ENCODE measurements at places on chromosomes 11 and 22.

DNA sequence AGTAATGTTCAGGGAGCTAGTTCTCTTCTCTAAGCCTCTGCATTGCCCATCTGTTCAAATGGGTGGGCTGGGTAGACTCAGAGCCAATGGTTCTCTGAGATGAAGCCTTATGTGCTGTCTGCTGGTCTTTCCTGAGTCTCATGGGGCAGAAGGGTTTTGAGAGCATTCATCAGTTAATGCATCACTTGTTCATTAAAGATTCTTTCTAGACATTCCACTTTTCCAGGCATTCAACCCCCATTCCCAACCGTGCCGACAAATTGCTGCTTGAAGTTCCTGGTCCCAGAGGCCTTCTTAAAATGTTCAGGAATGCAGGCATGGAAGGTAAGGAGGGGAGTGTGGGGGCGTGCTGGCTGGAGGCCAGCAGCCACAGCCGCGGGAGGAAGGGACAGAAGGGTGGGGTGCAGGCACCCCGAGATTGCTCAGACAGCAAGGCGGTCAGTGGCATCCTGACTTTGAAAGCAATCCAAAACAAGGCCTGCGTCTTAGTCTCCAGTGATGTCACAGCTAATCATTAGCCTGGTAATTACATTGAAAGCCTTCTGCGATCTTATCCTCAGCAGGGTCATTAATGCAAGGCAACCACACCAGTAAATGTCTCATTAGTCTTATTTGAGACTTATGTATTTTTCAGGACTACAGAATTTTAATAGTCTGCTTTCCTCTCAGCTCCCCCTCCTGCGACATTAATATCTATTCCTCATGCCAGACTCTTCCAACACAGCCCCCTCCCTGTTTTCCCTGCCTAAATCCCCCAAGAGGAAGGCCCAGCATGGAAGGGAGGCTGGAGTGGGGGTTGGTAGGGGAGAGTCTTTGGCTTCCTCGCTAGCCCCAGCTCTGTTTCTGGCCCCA lies 328.8 kb downstream of the MIAT start:
- no peak overlapping the region for H3K27ac ChIP-seq
- H3K4me1 ChIP-seq, result no peaks in the 10 kb centered on the region
- DNase-seq, result no peak
- H3K27me3 ChIP-seq, result no peaks in the 10 kb centered on the region
- H3K36me3 ChIP-seq, result no peaks in the 10 kb centered on the region
- H3K4me3 ChIP-seq, result no peak overlapping the region

DNA sequence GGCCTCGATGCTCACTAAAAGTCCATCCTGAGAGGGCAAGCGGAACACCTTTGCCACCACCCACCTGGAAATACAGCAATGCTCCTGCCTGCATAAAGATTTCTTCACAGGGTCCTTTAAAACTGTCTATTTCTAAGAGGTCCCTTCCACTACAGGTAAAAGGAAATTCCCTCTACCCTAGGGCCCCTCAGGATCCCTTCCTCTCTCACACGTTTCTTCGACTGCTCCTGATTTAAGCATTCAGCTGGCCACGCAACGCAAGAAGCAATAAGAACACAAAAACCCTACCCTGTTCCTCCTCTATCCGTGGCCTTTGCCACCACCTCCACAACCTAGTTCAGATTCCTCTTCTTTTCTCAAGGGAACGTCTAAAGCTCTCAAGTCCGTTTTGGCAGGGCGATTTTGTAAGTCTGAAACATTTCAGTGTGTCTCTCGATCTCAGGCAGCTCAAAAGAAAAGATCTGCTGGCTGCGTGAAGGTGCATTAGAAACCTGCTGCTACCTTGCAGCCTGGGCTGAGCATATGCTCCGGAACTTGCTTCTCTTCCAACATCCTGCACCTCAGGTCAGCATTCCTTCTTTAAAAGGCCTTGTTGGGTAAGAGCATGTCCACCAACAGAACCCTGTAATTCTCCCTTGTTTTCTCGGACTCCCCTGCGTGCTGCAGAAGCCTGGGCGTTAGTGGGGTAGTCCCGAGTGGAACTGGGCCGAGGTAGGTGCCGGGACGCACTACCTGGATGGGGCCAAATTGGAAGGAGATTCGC lies 1.6 kb downstream of the LGR4 start:
- peak overlapping the region; percentile 68 for H3K4me3 ChIP-seq
- DNase-seq, result no peak
- no peak overlapping the region for H3K27ac ChIP-seq
- H3K27me3 ChIP-seq, result peaks cover 45% of the 10 kb centered on the region
- H3K36me3 ChIP-seq, result peaks cover 3% of the 10 kb centered on the region

GRCh38 chr11:12273618-12273995 lies 103.8 kb upstream of the PARVA start:
- no peaks in the 10 kb centered on the region for H3K27me3 ChIP-seq
- H3K4me1 ChIP-seq, result no peaks in the 10 kb centered on the region
- no peak for DNase-seq

DNA sequence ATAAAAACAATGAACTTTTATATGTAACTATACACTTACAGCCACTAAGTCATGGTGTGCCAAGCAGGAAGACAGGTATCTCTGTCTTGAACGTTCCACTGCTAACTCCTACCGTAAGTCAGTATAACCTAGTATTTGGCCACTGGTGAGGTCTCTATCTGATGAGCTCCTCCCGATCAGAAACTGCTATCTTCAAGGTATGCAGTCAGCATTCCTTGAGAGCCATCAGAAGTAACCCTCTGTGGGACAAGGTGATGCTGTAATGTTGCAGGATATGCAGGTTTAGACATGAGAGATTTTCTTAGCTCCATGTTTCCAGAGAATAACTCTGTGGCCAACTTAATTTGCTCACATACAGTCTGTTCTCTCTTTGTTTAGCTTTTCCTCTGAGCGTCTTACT lies 397.9 kb upstream of the CCDC90B start:
- no peak for DNase-seq
- no peaks in the 10 kb centered on the region for H3K27me3 ChIP-seq
- no peaks in the 10 kb centered on the region for H3K4me1 ChIP-seq
- H3K4me3 ChIP-seq, result no peak overlapping the region
- no peaks in the 10 kb centered on the region for H3K36me3 ChIP-seq
- no peak overlapping the region for H3K27ac ChIP-seq

- H3K36me3 ChIP-seq, result peaks cover 19% of the 10 kb centered on the region
- peaks cover 43% of the 10 kb centered on the region for H3K4me1 ChIP-seq
- H3K4me3 ChIP-seq, result peak overlapping the region; percentile 96
- peak; percentile 44 for DNase-seq
These were observed 700 bp downstream of the TTC17 start for GRCh38 chr11:43359422-43359818.

DNA sequence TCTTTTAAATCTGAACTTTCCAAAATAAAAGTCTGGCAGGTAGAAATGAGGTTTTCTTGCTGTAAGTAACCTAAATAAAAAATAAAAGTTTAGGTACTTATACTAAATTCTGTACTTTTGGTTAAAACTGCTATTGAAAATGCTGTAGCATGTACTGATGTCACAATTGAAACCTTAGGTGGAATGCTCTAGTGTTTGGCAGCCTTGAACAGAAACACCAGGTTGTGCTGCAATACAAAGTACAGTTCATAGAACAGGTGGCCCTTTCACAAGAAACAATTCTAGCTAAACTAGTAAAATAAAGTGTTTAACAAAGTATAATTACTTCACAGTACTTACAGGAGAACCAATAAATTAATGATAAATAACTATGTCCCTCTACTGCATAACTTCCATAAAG lies 25.1 kb downstream of the NPAT start:
- H3K4me1 ChIP-seq, result peaks cover 32% of the 10 kb centered on the region
- no peaks in the 10 kb centered on the region for H3K27me3 ChIP-seq
- H3K36me3 ChIP-seq, result peaks cover 60% of the 10 kb centered on the region
- no peak overlapping the region for H3K4me3 ChIP-seq
- H3K27ac ChIP-seq, result peak overlapping the region; percentile 9

DNA sequence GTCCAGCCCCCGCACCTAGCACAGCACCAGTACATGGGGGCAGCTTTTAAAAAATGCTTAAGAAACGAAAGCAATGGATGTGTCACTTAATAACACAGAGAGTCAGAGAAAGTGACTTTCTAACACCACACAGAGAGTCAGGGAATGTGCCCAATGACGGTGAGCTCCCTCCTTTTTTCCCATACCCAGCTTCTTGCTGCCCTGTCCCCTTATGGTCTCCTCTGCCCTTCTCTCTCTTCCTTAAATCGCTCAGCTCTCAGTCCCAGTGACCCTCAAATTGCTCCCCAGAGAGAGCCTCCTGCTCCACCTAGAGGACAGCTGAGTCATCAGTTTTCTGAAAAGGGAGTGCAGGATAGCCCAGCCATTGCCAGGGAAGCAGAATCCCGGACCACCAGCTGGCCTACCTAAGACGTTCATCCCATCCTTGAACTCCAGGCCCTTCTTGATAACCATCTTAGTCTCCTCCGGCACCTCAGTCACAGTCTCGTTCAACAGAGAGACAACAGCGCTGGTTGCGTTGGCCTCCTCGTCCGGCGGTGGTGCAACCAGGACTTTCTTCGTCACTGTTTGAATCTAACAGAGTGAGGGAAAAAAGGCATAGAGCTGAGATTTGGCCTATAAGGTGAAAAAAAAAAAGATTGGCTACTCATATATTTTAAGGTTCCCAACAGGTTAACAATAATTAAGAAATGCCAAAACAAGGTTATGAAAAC lies 113.5 kb downstream of the SLC1A2 start:
- H3K27ac ChIP-seq, result peak overlapping the region; percentile 47
- H3K4me1 ChIP-seq, result peaks cover 14% of the 10 kb centered on the region
- peaks cover 3% of the 10 kb centered on the region for H3K27me3 ChIP-seq

DNA sequence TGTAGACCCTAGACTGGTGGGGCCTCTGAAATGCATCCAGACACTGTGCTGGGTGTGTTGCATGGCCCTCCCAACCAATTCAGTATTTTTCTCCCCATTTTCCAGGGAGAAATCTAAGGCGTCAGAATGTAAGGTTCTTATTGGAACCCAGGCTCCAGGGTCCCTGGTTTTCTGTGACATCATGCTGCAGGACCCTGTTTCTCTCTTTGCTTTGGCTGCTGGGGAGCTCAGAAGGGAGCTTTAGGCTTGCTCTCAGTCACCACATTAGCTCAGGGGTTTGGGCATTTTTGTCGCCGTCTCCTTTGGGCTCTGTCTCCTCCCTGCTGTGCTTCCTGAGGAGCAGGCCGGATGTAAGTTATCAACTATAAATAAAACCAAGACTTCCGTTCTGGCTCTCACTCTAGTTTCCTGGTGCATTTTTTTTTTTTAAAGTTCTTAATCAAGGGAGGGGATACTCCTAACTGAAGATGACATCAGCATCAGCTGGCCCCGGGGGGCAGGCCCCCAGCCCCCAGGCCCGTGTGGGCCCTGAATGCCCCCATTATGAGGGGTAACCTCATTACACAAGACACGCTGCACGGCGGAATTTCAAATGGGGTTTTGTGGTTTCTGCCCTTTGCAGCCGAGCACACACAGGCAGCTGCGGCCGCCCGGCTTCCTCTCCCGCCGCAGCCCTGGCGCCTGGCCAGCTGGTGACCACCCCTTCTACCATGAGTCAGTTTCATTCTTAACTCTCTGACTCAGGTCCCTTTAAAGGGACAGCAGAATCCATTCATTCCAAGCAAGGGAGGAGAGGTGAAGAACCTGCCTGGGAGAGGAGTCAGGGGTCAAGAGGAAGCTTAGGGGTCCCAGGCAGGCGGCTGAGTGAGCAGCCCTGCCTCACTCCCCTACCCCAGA lies 3.2 kb downstream of the MYEOV start:
- H3K27ac ChIP-seq, result peak overlapping the region; percentile 88
- H3K27me3 ChIP-seq, result no peaks in the 10 kb centered on the region
- peak overlapping the region; percentile 45 for H3K4me3 ChIP-seq
- DNase-seq, result peak; percentile 81
- H3K36me3 ChIP-seq, result peaks cover 3% of the 10 kb centered on the region

GRCh38 chr11:78630561-78631303 lies 56.1 kb upstream of the NARS2 start:
- peaks cover 2% of the 10 kb centered on the region for H3K4me1 ChIP-seq
- peaks cover under 1% of the 10 kb centered on the region for H3K36me3 ChIP-seq
- H3K27me3 ChIP-seq, result peaks cover 6% of the 10 kb centered on the region
- no peak overlapping the region for H3K4me3 ChIP-seq
- H3K27ac ChIP-seq, result no peak overlapping the region

DNA sequence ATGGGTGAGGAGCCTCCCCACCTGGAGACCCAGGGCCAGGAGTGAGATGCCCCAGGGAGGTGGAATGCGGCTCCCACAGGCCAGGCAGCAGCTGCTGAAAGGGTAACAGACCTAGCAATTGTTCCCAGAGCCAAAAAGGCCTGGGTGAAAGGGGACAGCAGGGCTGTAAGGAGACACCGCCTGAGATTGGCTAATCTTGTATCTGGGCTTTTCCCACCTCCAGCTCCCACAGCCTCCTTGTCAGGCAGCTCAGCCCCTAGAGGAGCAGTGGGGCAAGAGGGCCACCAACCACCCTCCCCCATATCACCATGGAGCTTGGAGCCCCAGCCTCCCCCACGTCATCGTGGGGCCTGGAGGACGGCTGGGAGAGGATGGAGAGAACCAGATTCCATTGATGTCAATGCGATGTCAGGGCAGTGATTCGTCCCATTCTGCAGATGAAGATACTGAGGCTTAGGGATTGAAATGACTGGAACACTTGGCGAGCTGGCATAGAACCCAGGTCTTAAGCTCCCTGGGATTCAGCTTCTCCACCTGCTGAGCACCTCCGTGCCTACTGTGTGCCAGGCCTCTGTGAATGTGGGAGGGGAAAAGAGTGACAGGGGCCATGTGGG lies 2.9 kb upstream of the MGAT3 start:
- H3K27ac ChIP-seq, result no peak overlapping the region
- no peak for DNase-seq
- peaks cover 31% of the 10 kb centered on the region for H3K27me3 ChIP-seq
- peaks cover 39% of the 10 kb centered on the region for H3K36me3 ChIP-seq

GRCh38 chr11:111447112-111447471 lies 65.1 kb downstream of the BTG4 start:
- peak overlapping the region; percentile 60 for H3K27ac ChIP-seq
- H3K4me1 ChIP-seq, result peaks cover 23% of the 10 kb centered on the region
- DNase-seq, result no peak
- H3K36me3 ChIP-seq, result no peaks in the 10 kb centered on the region

DNA sequence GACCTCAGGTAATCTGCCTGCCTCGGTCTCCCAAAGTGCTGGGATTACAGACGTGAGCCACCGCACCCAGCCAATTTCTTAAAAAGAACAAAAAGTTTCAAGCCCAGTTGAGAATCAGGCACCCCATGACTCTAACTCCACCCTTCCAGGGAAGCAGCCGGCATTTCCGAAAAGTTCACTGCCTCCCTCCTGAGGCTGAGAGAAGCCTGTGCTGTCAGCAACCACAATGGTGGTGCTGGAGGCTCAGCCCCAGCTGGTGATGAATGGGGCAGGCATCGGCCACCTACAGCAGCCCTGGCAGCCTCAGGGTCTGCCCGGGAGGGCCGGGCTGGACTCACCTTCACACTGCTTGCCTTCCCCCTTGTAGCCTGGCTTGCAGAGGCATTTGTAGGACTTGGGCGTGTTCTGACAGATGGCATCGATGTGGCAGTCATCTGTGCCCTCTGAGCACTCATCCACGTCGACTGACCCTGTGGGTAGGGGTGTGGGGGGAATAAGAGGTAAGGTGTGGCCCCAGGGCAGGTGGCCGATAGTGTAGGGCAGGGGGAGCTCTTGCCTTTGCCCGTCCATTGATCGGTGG lies 4.3 kb downstream of the SCUBE1 start:
- no peak for DNase-seq
- no peaks in the 10 kb centered on the region for H3K36me3 ChIP-seq
- H3K4me3 ChIP-seq, result no peak overlapping the region
- peaks cover 25% of the 10 kb centered on the region for H3K27me3 ChIP-seq
- peaks cover 4% of the 10 kb centered on the region for H3K4me1 ChIP-seq
- no peak overlapping the region for H3K27ac ChIP-seq

Data from activated CD4-positive, alpha-beta T cell treated with anti-CD3 and anti-CD28 coated beads, Interleukin-2, amount 10 ng/mL, durations not matched to agents 7 days and 5 days (primary cell).